ENCODE measurements at places on chromosomes 13 and 19. TPM values are rescaled to one million over a fixed set of nuclear protein-coding genes. Genes with fewer than 3 reads are reported as not detected.

Gene ZNF471
- 0.27 TPM for polyA plus RNA-seq

Gene FFAR3
- polyA plus RNA-seq = not detected

Gene PSMC4
- 117 TPM for polyA plus RNA-seq

Gene KLC3
- 52.5 TPM for polyA plus RNA-seq

- DNase-seq = no peak
Measured at GRCh38 chr19:28905996-28906395, 307.0 kb downstream of the UQCRFS1 start.

GRCh38 chr13:35888981-35889380 lies 242.2 kb downstream of the DCLK1 start:
- no peak for DNase-seq
